ENCODE measurements at places on chromosomes 4 and X.

DNA sequence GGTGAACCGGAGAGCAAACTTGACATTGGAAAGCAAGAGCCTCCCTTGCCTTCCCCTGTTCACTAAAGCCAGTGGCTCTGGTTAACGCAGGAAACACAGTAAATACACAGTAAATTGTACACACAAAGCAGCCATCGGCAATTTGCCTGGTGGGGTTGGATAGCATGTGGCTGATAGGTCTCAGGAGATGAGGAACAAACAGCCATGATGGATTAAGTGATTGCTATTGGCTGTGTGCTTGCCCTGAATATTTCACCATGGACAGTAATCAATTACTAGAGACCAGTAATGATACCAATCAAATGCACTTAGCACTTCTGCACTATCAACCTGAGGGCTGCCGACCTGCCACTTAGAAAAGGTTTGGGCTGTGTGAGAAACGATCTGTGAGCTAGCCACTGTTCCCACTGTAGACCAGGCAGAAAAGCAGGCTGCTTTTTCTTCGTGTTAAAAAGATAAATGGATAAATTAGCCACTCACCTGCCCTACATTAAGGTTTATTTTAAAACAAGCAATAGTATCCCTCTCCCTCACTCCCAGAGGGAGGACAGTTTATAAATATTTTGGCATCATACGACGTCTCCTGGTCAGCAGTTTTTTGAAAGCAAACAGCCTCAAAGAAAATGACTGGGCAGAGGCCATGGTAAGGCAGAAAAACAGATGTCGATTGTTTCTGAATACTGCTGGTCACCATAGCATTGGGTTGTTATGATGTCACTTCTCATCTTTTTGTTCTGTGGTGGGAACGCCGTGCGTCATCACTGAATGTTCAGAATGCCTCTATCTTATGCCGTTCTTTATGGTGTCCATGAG is 167.1 kb downstream of the MAML3 start:
- no peaks in the 10 kb centered on the region for H3K36me3 ChIP-seq
- peaks cover 5% of the 10 kb centered on the region for H3K4me1 ChIP-seq
- H3K4me3 ChIP-seq = no peak overlapping the region
- no peaks in the 10 kb centered on the region for H3K27me3 ChIP-seq
- H3K27ac ChIP-seq = no peak overlapping the region

DNA sequence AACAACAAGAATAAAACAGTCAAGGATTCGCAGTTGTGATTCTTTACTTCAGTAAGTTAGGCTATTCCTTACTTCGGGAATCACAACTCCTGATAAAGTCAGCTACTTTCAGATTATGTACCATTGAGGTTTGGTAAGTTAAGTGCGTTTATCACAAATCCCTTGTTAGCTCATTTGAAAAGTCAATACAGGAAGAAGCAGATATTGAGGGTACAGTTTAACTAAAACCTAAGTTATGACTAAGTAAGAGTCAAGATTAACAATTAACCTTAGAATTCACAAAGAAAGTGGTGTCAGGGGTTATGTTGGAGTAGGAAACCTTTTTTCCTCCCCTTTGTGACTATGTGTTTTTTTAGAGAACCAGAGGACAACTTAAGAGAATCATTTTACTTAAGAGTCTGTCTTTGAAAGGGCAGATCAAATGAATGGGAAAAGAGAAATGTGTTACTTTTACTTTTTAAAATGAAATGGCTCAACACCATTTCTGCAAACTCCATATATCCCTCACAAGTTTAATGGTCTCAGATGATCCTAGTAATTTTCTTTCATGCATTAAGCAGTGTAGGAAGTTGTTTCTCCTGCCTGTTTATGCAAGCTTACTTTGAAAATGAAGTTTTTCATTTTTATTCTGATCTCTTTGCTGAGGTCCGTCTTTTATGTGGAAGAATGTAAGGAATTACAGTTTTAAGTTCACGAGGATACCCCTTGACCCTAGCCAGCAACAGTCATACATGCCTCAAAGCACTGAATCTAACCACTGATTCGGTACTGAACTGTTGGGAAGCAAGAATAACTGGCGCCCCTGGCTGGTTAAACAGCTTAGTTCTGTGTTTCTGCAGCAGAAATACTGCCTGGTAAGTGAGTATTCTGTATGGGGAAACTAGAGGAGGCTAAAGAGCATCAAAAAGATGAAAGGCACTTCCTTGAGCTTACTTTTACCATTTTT is 211.7 kb downstream of the SLC4A4 start:
- no peak overlapping the region for H3K27ac ChIP-seq
- no peak for DNase-seq
- H3K4me3 ChIP-seq = no peak overlapping the region

DNA sequence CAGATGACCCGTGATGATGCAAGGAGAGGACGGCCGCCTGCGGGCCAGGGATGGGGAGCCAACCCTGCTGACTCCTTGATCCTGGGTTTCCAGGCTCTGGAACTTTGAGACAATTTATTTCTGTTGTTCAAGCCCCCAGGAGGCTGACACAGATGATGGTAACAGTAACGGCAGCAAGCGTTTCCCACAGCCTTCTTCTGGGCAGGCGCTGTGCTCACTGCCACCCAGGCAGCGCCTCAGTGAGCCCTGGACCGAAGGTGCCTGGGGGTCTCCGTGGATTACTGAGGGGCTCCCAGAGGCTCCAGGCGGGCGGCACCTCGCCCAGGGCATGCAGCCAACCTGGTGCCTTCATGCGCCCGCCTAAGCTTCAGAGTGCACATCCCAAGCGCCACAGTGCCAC is 103.9 kb upstream of the AFAP1 start:
- H3K27ac ChIP-seq = no peak overlapping the region
- no peak overlapping the region for H3K4me3 ChIP-seq
- H3K27me3 ChIP-seq = no peaks in the 10 kb centered on the region
- no peak for DNase-seq
- H3K4me1 ChIP-seq = peaks cover 7% of the 10 kb centered on the region
- H3K36me3 ChIP-seq = no peaks in the 10 kb centered on the region

GRCh38 chrX:8773117-8773516 is 28.1 kb downstream of the FAM9A start:
- H3K36me3 ChIP-seq = no peaks in the 10 kb centered on the region
- H3K4me1 ChIP-seq = no peaks in the 10 kb centered on the region
- DNase-seq = no peak
- H3K27me3 ChIP-seq = no peaks in the 10 kb centered on the region
- no peak overlapping the region for H3K27ac ChIP-seq
